Left renal pelvis (tissue), 4 donors: ENCODE measurements at places on chromosomes 2 and 18.

DNA sequence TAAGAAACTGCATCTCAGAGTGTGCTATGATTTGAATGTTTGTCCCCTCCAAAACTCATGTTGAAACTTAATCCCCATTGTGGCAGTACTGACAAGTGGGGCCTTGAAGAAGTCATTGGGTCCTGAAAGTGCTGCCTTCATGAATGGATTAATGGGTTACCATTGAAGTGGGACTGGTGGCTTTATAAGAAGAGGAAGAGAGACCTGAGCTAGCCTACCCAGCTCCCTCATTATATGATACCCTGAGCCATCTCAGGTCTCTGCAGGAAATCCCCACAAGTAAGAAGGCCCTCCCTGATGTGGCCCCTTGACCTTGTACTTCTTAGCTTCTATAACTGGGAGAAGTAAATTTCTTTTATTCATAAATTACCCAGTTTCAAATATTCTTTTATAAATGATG lies 526.8 kb downstream of the XIRP2 start:
- no peak for DNase-seq

DNA sequence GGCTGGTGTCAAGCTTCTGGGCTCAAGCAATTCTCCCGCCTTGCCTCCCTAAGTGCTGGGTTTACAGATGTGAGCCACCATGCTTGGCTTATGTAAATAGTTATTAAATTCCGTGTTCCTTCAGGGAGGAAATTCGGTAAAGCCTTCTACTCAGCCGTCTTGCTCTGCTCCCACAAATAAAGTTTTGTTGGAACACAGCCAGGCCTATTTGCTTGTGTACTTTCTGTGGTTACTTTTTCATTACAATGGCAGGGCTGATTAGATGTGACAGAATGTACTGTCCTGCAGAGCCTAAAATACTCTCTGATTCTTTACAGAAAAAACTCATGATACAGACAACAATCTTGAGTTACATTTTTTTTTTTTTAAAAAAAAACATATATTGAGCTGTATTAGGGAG lies 68.8 kb upstream of the TACR1 start:
- DNase-seq = no peak

DNA sequence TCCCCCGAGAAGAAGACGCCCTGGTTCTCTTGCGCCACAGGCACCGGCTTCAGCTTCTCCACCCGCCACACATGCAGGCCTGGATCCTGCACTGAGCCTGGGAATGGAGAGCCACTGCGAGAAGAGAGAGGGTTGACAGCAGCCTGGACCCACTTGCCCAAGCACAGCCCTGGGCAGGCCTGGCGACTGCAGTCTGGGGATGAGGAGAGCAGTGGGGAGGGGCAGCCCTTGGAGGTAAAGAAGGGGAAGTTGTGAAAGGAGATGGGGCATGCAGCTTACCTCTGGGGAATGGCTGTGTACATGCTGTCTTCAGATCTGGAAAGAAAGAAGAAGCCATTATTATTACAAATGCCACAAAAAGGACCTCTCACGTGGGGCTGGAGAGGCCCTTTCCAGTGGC lies 8.3 kb downstream of the CAPG start:
- DNase-seq = no peak

GRCh38 chr2:172000696-172001361 lies 1.1 kb downstream of the METAP1D start:
- DNase-seq = no peak

DNA sequence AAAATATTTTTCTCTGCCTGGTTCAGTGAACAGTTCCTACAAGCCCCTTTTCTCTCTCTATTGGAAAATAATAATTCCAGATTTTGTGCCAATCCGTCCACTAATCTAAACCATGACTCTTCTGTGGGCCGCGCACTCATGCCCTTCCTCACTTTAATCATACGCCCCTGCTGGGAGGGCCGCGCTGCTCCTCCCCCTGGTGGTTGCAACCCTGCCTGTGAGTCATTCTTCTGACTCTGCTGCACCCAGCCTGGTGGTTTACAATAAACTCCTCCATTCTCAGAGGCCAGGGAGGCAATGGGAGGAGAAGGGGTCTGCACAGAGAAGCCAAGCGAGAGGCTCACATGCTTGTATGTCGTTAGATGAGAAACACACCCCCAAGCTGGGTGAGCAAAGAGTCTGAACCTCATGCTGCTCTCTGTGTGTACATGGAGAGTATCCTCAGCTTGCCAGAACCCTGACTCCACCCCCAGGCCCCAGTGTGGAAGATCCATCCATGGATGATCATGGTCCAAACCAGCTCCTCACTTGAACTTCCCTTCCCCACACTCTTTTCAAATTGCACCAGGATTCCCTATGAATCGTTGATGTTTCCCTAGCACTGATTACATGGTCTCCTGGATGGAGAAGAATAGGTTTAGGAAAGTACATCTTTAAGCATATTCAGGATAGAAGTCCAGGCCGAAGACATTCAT lies 228.9 kb downstream of the ANKRD30B start:
- DNase-seq = no peak

DNA sequence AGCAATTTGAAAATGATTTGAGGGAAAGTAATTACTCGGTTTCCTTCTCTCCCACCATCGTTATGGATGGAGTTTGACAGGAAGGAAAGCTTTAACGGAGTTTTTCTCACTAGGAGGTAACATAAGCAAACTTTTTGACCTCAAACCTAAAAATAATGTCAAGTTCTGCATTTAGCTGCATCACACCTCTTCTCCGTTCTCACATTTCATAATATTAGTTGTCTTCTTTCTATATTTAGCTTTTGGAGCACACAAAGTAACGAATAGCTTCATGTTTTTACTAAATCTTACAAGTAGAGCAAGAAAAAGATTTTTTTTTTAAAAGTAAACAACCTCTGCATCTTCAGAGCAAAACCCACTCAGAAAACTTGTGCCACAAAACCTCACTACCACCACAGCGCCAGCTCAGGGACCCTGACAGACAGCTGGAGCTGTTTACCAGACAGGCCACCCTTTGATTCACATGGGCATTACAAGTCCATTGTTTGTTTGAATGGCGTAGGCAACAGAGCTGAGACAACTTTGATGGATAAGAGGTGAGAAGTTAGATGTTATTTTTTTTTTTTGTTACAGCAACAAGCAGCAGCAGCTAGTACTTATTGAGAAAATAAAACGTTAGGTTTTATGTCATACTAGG lies 21.9 kb upstream of the ICOS start:
- no peak for DNase-seq

DNA sequence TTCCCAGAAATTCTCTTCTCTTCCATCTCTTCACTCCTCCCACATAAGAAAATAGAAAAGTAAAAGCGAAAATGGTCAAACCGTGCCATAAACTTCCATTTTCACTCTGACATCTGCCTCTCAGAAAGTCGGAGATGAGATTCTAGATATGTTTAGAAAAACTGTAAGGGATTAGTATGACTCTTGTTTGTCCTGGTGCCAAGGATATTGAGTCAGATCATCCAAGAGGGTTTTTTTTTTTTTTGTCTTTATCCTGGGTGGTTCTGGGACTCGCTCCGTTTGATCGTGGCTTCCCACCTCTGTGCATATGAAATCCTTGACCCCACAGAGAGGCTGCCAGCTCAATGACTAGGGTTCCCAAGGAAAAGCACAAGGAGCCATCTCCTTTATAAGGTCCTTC lies 17.3 kb downstream of the EN1 start:
- no peak for DNase-seq

DNA sequence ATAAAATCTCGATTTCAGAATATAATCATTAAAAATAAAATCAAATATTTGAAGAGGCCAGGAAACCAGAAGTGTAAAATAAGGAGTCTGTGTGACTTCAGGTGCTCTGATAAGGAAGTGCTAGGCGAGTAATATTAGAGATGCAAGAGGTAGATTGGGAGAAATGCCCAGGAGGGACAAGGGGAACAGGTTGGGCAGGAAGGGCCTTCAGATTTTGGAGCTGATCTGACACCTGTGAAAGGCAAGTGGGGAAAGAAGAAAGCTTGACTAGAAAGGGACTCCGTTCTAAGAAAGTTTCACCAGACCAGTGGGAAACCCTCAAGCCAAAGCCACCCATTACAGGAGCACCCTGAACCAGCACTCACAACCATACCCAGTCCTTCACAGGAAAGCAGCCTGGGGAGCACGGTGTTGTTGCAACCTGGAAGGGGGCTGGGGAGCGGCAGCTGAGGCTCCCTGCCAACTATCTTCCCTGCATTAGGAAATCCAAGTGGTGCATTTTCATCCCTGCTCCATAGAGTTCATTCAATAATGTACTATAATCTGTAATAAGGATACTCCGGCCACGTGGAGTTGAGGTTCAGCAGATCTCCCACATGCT lies 57.5 kb upstream of the GREB1L start:
- DNase-seq = no peak

- DNase-seq = no peak
Measured at GRCh38 chr2:21423854-21424253, 300.1 kb downstream of the TDRD15 start.

DNA sequence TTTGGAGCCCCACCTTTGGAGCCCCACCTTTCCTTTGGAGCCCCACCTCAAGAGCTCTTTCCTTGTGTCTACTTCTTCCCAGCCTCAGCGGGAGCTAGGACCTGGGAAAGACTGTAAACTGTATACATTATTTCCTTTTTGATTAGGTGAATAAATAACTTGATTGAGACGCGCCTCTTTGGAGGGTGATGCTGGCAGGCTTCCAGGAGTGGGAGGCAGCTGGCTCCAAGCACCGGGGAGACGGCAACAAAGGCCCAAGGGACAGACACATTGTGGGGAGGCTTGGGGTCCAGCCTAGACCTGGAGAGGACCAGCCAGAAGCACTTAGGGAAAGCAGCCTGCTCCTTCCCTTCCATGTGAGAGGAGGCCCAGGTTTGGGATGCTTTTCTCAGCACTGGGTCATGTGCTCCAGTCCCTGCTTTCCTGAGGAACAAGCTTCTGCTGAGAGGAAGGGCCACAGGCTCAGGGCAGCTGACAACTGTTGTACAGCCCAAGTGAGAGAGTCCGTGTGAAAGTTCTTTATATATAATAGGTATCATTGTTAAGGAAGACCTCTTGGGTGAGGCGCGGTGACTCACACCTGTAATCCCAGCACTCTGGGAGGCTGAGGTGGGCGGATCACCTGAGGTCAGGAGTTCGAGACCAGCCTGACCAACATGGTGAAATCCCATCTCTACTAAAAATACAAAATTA lies 297.2 kb upstream of the SLC14A2 start:
- no peak for DNase-seq

DNA sequence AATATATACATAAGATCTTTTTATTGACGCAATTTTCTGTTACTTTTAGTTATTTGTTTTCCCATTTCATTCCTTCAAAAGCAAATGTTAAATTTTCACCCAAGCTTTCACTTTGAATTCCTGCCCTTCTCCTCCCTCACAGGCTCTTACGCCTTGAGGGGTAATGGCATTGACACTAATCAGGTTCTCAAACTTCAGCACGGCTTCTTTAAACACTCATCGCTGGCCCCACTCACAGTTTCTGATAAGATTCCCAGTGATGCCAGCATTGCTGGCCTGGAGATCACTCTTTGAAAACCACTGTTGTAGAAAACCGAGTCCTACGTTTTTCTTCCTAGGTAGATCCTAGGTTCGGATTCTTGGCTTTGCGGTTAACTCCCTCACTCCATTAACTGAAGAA lies 105.6 kb upstream of the EPB41L3 start:
- DNase-seq = no peak

DNA sequence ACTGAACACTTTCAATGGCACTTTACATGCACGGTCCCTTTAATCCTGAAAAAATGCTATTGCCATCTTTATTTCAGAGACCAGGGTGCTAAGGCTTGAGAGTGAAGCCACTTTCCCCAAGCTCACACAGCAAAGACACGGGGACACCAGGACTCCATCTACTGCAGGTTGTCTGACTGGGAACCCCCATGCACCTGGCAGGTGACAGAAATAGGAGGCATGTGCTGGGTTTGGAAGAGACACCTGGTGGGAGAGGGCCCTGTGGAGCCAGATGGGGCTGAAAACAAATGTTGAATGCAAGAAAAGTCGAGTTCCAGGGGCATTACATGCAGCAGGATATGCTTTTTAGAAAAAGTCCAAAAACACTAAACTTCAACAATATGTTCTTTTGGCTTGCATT lies 5.2 kb upstream of the EHD3 start:
- no peak for DNase-seq

GRCh38 chr2:154392256-154392655 lies 306.2 kb upstream of the KCNJ3 start:
- no peak for DNase-seq

GRCh38 chr2:157929871-157930667 lies 53.9 kb upstream of the ACVR1 start:
- DNase-seq = no peak

DNA sequence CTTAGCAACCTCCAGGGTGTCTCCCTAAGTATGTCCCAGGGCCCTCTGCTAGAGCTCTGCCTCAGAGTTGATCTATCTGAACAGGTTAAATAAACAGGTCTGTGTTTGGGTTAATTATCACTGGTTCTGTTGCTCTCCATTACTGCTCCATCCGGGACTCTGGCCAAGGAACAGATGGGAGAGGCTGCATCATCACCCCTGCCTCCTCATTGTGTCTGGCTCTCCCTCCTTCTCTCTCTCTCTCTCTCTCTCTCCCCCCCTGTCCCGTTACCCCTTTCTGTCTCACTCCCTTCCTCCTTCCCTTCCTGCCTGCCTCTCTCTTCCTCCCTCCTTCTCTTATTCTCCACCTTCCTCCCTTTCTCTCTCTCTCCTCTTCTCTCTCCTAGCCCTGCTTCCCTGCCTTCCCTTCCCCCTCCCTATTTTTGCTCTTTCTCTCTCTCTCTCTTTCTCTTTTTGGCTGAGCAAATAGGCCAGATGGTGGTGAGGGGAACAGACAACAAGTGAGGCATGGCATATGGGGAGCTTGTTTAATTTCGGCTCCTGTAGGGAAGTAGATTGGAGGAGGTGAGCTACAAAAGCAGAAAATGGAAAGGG lies 62.1 kb downstream of the SETBP1 start:
- no peak for DNase-seq

GRCh38 chr18:79918615-79919011 lies 32.8 kb downstream of the SLC66A2 start:
- DNase-seq = no peak
